Activated CD4-positive, alpha-beta T cell treated with anti-CD3 and anti-CD28 coated beads, Interleukin-2, Interleukin-6, amounts not matched to agents 100 ng/mL and 50 ng/mL, durations not matched to agents 16 hours and 8 hours (primary cell): ENCODE measurements at places on chromosomes 1 and 21.
A peak's percentile ranks its signal among the peaks of the same experiment; 100 is the strongest.

- no peak for DNase-seq
Measured at GRCh38 chr1:27166351-27166802, 11.5 kb upstream of the SLC9A1 start.

GRCh38 chr1:97365026-97365425 is 555.8 kb downstream of the DPYD start:
- DNase-seq = no peak

DNA sequence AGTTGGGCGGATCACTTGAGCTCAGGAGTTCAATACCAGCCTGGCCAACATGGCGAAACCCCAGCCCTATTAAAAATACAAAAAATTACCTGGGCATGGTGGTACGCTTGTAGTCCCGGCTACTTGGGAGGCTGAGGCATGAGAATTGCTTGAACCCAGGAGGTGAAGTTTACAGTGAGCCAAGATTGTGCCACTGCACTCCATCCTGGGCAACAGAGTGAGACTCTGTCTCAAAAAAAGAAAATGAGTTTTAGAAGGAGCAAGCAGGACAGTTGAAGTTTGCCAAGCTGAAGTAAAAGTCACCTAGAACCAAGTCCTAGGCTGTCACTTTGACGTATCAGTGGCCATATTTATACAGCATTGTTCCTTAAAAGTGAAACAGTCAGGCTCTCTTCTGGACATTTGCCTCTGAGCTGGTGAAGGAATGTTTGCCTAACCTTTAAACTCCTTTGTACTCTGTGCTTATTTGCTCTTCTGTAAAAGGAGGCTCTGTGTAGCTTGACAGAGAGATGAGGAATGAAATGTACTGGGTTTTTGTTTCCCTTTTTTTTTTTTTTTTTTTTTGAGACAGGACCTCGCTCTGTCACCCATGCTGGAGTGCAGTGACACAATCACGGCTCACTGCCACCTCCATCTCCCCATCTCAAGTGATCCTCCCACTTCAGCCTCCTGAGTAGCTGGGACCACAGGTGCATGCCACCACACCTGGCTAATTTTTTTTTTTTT is 2.8 kb downstream of the RAB4A start:
- DNase-seq = no peak

DNA sequence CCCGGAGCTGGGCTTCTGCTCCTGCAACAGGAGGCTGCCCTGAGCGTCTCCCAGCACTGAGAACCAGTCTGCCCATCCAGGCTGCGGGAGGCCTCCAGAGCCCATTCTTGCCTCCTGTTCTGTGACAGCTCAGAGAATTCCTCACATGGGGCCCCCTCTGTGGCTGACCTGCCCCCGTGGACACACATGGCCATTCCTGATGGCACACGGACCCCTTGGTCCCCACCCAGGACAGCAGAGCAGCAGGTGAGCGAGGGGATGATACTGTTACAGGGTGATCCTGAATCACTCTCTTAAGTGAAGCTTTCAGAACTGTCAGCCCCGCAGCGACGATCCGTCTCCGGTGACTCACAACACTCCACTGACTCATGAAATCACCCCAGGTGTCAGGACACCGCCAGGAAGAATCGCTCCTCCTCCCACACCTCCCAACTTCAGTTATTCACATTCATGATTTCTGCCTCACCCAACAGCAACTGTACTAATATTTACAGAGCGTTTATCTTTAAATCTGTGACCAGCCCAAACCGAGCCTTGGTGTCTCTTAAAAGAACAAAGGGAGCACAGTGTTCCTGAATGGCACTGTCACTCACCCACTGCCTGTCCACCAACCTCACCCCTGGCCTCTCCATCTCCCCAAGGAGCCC is 22.5 kb downstream of the CHD5 start:
- peak; percentile 35 for DNase-seq

DNA sequence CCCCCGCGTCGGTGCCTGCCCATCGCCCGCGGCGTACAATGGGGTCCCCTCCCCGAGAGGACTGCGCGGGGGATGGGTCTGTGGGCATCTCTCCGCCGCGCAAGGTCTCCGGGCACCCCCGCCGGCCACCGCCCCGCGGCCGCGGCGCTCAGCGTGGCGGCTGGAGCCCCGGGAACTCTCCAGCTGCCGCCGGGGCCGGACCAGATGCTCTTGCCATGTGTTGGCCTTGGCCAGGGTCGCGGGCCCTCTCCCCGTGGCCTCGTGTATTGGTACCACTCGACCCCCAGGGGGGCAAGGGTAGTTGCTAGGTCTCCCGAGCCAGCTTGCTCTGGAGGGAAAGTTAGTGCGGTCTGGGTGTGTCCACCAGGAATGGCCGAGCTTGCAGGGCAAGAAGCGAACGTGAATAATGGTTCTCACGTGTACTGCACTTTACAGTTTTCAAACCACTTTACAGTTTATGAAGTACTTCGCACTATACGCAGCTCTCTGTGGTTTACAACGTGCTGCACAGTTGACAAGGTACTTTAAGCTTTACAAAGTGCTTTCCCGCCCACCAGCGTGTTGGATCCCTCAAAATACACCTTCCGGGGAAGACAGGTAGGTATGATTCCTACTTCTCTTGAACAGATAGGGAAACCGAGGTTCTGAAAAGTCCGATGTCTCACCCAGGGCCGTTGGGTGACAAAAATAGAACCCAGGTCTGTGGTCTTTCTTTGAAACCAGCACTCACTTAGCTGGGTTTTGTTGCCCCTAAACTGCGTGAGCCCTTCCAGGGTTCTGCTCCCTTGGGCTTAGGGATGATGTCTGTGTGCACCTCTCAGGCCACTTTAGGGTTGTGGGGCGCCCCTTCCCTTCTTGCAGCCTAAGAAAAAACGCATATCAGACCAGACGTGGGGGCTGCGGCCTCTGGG is 1.2 kb downstream of the EPHB2 start:
- DNase-seq = peak; percentile 4

GRCh38 chr1:146035048-146035423 is 13.5 kb upstream of the HJV start:
- DNase-seq = no peak

- peak; percentile 60 for DNase-seq
Measured at GRCh38 chr1:148372731-148373130, 110.4 kb downstream of the PPIAL4G start.

GRCh38 chr1:107530543-107530942 is 389.7 kb downstream of the NTNG1 start:
- DNase-seq = no peak

DNA sequence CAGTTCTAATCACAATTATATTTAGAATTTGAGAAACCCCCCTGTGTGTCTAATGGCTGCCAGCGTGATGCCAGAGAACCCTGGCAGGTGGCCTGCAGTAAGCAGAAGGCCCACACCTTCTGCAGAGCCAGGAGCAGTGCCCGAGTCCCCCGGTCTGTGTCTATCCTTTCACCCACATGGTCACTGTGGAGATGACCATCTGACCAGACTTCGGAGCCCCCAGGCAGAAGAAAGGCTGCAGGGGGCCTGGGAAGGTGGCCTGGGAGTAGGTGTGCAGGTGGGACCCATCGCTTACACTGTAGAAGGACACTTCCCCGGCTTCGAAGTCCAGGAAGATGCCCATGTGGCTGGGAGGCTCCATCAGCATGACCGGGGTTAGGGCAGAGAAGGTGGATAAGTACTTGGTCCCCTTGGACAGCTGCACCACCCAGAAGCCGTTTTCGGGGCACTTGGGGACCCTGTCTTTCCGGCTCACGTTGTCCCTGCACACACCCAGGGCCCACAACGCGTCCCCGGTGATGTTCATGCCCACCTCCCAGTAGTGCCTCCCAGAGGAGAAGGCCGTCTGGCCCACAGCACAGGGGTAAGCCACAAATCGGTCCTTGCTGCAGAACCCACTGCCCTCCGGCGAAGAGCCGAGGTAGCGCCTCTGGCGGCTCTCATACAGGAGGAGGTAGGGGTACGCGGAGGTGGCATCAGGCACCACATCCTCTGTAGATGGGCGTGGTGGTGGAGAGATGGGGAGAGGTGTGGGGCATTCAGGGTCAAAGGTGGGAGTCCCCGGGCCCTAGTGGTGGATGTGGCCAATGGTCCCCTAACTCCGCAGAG is 1.6 kb upstream of the TRIM11 start:
- DNase-seq = no peak
